ENCODE measurements at places on chromosomes 2 and 18.

DNA sequence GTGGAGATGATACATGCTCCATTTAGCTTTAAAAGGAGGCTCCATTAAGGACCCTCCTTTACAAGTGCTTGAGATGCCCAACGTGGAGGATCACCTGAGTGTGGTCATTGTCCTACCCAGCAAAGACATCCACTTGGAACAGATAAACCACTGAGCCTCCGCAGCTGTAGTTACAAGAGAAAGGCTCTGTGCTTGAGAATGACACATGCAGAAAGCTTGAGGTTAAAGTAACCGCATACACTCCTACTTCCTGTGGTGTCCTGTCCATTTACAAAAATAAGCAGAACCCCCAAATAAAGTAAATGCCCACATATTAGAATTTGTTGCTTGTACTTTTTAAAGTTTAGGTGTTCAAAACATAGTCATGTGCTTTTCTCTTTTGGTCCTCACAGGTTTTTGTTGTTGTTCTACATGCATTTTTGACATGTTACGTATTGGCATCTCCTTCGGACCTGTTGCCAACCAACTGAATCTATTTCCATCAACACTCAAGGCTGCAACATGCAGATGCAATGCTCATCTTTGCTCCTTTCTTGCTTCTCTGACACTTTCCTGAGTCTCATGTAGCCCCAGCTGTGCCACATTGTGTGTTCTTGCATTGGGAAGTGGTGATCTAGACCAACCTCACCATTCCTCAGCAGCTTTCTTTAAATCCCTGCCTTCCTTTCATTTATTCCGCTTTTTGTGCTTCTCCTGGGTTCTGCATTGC lies 56.0 kb downstream of the SERPINB7 start:
- no peak for DNase-seq

DNA sequence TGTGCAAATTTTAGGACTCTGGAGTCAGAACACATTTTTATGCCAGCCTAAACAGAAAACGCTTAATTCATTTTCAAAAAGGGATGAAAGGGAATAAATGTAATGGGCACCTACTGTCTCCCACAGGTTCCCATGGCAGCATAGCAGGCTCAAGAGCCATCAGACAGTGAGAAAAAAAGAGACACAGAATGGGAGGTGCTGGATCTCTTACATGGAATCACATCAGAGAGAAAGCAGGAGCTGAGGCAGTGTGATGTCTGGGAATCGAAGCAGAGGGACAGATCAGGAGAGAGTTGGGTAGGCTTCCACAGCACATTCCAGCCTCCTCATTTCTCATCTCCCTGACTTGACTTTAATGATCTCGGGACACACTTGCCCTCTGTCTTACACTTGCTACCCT lies 684.3 kb downstream of the KCNJ3 start:
- DNase-seq, result no peak

- DNase-seq, result no peak
Measured at GRCh38 chr2:85889627-85890281, 964 bp upstream of the ST3GAL5 start.

DNA sequence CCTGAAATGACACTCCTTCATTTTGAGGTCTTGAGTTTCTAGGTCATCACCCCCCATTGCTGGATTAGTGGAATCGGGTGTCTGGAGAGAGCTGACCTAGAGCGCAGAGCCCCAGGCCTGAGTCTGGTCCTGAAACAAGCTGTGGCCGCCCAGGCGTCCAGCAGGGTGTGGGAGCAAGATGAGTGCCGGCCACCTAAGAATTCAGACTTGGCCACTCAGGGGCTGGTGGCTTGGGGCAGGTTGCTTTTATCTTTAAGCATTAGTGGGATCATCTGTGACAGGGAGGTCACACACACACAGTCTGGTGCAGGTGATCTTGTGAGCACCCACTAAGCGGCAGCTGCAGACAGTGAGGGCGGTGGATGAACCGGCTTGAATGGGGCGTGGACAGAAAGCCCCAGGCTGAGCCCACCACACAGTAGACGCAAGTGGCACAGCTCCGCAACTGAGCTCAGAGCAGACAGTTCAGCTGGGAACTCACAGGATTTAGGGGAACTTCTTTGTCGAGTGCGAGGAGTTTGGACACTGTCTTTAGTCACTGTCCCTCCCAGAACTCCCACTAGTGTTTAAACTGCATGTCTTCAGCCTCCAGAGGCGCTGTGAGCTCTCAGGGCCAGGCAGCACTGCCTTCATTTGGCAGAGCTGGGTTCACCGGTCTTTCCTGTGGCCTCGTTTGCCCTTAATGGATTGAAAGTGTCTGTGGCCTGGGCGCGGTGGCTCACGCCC lies 21.5 kb downstream of the ITGB1BP1 start:
- no peak for DNase-seq

DNA sequence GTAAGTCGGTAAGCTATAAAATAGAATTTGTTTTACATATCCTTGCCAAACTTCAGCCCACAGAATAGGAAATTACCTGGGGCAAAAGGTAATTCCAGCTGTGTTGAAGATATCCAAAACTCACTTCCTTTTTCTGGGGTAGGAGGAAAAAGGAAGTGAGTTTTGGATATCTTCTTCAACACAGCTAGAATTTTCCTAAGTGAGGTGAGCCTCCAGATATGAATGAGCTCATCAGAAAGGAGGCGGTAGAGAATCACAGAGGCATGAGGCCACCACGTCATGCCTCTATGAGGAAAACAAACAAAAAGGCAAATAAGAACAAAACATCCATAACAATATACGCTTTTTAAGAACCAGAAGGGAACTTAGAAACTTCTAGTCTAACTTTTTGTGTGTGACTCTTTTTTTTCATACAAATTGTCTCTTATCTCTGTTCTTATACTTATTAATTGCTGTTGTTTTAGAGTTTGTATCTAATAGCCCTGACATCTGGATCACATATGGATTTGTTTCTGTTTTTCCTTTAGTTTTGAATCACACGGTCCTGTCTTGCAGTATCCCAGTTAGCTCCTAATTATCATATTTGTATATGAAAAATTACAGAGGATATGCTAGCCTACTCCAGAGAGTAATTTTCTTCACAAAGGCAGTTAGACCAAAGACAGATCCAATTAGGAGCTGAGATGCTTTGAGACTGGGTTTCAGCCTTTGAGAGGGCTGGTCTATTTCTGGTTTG lies 104.5 kb downstream of the RBM43 start:
- no peak for DNase-seq

GRCh38 chr18:54280220-54280569 lies 10.9 kb downstream of the POLI start:
- DNase-seq, result no peak

- no peak for DNase-seq
Measured at GRCh38 chr18:41790687-41791086, 164.3 kb upstream of the PIK3C3 start.

DNA sequence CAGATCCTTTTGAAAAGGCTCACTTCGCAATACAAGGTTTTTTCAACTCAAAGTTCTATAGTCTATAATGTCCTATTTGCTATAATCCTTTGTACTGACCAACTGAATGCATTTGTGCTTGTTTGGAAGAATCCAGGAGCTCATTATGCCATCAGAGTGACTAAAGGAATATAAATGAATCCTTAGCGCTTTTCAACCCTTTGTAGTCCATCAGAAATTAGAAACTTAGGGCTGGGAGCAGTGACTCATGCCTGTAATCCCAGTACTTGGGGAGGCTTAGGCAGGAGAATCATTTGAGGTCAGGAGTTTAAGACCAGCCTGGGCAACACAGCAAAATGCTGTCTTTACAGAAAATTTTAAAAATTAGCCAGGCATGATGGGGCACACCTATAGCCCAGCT lies 330.2 kb upstream of the CHAC2 start:
- DNase-seq, result no peak

GRCh38 chr2:138324068-138324771 lies 177.3 kb upstream of the SPOPL start:
- DNase-seq, result no peak

DNA sequence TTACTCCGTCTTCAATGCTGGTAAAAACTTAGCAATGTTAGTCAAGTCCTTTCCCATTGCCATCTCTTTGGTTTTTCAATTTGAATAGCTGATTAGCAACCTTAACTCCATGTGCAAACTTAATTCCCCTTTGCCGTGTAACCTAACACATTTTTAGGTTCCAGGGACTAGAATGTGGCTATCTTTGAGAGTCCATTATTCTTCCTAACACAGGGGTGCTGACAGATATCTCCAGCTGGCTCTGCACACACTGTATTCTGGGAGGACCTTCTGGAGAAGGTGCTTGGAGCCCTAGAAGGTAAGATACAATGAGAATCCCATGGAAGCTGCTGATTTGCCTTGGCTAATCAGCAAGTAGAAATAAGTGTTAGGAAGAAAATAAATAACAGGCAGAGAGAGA lies 104.6 kb upstream of the STON1 start:
- no peak for DNase-seq

- DNase-seq, result peak; percentile 75
Measured at GRCh38 chr2:233353769-233354499, at the start of gene DGKD. Gene DGKD (plus strand): TSS chr2:233354494. CDS start chr2:233354519, 25 bp downstream.

- no peak for DNase-seq
Measured at GRCh38 chr2:236775511-236775910, 205.9 kb downstream of the ACKR3 start.

DNA sequence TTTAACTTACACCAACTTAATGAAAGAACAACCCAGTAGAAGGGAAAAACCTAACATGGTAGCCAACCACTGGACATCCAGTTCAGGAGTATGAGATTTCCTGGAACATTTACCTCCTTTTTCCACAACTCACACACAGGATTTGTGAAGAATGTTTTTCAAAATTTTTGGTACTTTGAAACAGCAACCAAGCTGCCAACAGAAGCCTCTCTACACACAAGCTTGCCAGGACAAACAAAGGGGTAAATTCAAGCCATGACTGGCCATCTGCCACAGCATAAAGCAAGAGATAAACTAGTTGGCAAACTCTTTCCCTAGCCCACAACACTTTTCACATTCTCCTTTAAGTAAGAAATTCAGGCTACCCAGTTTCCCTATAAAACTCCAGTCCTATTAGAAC lies 21.4 kb downstream of the MGAT4A start:
- no peak for DNase-seq

DNA sequence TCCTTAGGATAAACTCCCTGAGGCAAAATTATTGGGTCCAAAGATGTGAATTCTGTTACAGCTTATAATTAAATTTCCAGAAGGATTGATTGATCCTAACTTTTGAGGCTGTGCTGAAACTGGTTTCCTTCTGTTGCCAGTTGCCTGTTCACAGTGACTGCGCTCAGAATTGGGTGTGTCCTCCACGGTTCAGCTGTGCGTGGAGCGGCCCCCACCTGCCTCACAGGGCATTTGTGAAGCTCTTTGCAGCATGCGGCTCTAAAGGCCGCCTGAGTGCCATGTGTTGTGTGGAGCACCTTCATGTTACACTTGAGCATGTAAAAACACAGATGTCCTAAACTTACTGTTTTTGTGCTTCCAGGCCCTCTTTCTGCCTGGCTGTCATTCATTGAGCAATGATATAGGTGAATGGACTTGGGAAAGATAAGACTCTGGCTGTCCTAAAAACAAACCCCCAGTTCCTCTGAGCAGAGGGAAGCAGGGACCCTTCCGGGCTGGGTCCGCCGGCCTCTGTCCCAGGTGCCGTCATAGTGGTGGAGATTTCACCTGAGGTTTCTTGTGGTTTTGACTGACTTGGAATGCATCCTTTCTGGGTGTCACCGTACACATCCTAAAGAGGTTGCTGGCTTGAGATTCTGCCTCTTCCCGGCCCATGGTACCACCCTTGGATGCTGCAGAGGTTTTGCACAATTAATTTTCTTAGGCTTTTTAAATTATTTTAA lies 173.6 kb downstream of the LDLRAD4 start:
- DNase-seq, result no peak

GRCh38 chr2:73176881-73177644 lies 25.3 kb upstream of the NOTO start:
- DNase-seq, result peak; percentile 92
